CD4-positive, alpha-beta T cell treated with Interleukin-4 for 1 hour (primary cell): ENCODE measurements at places on chromosomes 2 and 18.

GRCh38 chr2:129293326-129293725 lies 686.1 kb upstream of the RAB6C start:
- no peak for DNase-seq

GRCh38 chr2:70203086-70203485 lies 12.3 kb upstream of the C2orf42 start:
- no peak for DNase-seq

- no peak for DNase-seq
These were observed 89.1 kb downstream of the ANTXR1 start for GRCh38 chr2:69102041-69102593.

- no peak for DNase-seq
These were observed 45.4 kb upstream of the EHBP1 start for GRCh38 chr2:62660087-62660486.

- no peak for DNase-seq
These were observed 241.2 kb upstream of the SKOR2 start for GRCh38 chr18:47492691-47493090.

- no peak for DNase-seq
These were observed 29.6 kb downstream of the LBH start for GRCh38 chr2:30260941-30261340.

DNA sequence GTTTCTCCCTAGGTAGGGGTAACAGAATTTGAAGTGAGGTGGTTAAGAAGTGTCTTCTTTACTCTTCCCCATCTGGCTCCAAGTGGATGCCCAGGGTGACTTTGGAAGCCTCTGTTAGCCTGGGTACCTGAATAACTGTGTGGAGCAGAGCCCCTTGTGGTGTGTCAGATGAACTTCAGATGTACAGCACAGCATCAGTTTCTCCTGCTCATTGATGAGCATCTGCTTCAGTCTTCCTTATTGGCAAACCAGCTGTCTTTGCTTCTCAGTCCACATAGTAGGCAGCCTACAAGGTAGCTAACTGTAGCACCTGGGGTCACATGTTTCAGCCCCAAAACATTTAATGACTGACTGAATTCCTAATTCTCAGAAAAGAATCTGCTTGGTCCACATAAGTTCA lies 56.2 kb upstream of the ATP8B1 start:
- no peak for DNase-seq

DNA sequence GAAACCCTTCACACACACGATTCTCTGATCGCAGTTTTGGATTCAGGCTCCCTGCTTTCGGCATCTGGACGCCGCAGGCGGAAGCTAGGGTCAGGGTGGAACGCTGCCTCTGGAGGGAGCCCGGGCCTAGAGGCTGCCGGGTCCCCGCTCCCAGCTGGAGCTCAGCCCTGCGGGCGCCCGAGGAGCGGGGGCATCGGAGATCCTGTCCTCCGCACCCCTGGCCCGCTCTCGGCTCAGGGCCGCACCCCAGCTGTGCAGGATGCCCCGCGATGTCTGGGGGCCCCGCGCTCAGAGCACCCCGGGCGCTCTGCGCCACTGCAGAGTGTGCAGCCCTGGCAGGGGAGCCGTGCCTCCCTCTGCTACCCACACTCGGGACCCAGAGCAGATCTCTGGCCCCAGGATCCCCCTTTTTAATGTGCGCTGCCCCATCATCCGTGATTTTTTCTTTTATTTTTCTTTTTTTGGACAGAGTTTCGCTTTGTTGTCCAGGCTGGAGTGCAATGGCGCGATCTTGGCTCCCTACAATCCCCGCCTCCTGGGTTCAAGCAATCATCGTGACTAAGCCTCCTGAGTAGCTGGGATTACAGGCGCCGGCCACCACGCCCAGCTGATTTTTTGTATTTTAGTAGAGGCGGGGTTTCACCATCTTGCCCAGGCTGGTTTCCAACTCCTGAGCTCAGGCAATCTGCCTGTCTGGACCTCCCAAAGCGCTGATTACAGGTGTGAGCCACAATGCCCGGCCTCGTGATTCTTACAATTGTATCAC lies 54.8 kb upstream of the TUBA3E start:
- DNase-seq: no peak

DNA sequence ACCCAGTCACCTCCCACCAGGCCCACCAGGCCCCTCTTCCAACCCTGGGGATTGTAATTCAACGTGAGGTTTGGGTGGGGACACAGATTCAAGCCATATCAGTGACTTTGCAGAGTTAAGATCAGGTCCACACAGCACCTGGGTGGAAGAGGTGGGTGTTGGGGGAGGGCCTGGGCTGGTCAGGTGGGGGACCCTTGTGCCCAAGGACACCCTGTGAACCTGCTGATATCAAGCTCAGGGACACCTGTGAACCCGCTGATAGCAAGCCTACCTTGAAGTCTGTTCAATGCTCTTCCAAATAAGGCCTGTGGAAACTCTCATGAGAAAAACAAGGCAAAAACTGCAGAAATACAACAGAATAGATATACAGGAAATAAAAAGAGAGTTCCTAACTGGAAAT lies 19.9 kb upstream of the TPO start:
- no peak for DNase-seq

DNA sequence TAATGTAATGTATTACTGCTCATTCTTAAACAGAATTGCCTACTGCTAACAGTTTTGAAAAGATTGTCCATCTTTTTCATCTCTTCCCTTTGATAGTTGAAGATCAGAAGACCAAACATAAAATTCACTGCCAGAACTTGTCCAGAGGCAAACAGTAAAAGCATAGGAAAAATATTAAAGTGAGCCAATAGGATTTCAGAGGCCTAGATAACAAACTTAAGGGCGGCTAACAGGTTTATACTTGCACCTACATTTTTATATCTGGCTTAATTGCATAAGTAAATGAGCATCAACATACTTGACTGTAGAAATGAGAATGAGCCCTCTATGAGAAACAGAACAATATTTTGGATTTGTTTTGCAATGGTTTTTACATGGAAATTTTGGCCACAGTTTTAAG lies 30.3 kb downstream of the ZC3H15 start:
- no peak for DNase-seq
